ENCODE measurements at places on chromosomes 4 and X.

DNA sequence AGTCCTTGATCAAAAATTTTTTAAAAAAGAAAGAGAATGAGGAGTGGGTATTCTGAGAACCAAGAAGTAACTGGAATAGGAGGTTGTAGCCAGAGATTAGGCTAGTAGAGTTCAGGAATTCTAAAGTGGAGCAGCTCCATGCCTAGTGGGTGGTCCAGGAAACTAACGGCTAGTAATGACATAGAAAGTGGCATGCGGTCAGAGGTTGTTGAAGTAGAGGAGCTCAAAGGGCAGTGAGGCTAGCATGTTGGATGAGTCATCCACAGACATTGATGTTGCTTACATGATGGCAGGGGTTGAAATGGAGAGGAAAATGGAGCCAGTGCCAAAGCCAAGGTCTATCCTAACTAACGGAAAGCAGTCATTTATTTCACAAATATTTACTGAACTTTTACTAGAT, 42.1 kb downstream of the TEX13B start:
- DNase-seq, result no peak

DNA sequence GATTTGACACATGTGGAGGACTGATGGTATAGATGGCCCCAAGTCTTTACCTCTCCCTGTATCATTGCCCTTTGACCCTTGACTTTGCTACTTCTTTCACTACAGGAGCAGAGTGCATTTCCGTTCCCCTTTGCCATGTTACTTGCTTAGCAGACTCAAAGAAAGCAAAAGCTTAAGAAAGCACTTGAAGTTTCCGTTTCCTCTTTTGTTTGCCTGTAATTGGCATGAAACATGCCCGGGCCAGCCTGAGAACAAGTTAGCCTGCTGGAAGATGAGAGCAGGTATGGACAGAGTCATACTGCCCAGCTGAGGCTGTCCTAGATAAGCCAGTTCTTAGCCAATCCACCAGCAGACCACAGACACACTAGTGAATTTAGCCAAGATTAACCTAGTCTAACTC, 206.0 kb downstream of the BCOR start:
- no peak for DNase-seq

DNA sequence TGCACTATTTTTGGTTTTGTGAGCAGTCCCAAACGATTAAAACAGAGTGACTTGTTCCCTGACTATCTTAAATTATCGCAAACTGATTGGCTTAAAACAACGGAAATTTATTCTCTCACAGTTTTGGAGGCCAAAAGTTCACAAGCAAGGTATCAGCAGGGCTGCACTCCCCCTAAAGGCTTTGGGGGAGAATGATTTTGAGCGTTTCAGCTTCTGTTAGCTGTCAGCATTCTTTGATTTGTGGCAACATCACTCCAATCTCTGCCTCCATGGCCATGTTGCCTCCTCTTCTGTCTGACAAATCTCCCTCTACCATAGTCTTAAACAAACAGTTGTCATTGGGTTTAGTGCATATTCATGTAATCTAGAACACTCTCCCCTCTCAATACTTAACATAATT, 459.6 kb upstream of the ATOH1 start:
- DNase-seq, result no peak

DNA sequence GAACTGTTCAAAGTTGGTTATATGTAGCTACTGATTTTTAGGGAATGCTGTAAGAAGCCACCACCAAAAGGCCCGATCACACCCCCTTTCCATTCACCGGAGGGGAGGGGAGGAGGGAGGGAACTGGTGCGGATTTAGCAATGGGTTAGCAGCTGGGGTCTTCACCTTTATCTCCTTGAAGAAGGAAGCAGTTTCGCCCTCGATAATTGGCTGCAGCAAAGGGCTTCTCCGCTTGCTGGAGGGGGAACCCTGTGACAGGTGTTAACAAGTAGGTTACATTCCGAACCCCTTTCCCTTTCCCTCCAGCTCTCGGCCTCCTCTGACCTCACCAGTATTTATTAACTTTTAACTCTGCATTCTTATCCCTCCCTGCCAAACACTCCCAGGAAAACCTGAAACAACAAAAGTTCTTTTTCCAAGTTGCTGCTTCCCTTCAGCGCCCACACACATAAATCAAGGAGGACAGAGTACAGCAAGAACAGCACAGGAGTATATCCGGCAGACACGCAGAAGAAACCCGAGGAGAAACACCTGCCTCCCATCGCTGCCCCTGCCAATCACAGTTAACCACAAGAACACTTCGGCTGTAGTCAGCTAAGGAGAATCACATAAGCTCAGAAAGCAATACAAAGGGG, 39.8 kb upstream of the NAP1L5 start:
- no peak for DNase-seq

DNA sequence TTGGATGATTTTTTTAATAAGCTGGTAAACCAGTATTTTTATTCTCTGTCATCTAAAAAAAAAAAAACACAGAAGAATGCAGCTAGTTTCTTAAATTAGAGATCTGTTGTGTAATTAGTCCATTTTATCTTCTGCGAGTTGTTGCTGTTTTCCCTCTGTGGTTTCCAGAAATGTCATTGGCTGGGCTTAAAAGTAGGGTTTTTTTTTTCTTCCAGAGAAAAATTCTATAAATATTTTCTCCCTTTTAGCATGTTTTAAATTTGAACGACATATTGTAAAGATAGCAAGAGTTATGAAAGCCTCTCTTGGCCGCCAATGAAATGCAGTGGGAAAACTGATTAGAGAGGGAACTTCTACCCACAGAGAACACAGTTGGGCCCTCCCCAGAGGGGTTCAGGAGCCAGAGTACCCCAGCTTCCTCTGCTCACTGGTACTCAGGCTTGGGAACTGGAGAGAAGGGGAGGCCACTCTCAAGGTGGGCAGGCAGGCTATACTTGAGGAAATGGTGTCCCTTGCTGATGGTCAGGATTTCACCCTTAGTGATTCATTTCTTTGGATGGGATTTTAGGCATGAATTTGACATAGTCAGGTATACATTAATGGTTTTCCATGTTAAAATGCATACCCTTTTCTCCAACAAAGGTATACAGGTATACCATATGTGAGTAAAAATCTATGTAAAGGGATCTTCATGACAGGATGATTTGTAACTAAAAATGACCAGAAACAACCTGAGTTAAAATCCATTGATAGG, 166.1 kb downstream of the BCOR start:
- DNase-seq, result no peak

GRCh38 chr4:139633661-139634060, 32.0 kb upstream of the MGST2 start:
- no peak for DNase-seq

- no peak for DNase-seq
Measured at GRCh38 chrX:43255596-43255995, 400.5 kb upstream of the MAOA start.

DNA sequence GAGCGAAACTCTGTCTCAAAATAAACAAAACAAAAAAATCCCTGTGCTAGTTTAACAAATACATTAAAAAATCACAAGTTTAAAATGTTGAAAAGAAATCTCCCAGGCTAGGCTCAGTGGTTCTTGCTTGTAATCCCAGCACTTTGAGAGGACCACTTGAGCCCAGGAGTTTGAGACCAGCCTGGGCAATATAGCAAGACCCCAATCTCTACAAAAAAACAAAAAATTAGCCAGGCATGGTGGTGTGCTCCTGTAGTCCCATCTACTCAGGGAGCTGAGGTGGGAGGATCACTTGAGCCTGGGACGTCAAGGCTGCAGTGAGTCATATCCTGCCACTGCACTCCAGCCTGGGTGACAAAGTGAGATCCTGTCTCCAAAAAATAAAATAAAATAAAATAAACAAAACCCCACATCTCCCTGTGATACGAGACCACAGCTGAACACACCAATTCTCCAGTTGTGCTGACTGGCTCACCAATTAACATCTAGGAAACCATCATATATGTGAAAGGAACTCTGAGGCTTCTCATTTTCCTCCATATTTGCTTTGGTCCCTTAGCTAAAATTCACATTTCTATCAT, 7.3 kb downstream of the RPS4X start:
- no peak for DNase-seq

DNA sequence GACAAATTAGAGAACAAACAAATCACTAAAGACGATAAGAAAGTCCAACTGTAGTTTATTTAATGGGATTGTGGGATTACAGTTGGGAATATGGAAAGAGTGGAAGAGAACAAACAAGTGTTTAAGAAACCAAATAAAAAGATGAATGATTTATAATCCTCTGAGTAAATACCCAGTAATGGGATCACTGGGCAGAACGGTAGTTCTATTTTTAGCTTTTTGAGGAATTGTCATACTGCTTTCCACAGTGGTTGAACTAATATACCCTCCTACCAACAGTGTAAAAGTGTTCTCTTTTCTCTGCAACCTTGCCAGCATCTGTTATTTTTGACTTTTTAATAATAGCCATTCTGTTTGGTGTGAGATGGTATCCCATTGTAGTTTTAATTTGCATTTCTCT, 15.0 kb downstream of the C4orf51 start:
- DNase-seq, result no peak
